ENCODE measurements at places on chromosomes 1 and 21. TPM values are rescaled to one million over a fixed set of nuclear protein-coding genes. Genes with fewer than 3 reads are reported as not detected.
A peak's percentile ranks its signal among the peaks of the same experiment; 100 is the strongest.

Gene FAM72C
- not detected for total RNA-seq

Gene SPATA1
- total RNA-seq: 4.8 TPM

GRCh38 chr21:39934895-39935294 is 67.7 kb downstream of the PCP4 start:
- no peak for DNase-seq

GRCh38 chr1:233620065-233620464 is 6.2 kb downstream of the KCNK1 start:
- DNase-seq: no peak

GRCh38 chr1:1752190-1752589 is 26.1 kb downstream of the NADK start:
- DNase-seq: no peak

DNA sequence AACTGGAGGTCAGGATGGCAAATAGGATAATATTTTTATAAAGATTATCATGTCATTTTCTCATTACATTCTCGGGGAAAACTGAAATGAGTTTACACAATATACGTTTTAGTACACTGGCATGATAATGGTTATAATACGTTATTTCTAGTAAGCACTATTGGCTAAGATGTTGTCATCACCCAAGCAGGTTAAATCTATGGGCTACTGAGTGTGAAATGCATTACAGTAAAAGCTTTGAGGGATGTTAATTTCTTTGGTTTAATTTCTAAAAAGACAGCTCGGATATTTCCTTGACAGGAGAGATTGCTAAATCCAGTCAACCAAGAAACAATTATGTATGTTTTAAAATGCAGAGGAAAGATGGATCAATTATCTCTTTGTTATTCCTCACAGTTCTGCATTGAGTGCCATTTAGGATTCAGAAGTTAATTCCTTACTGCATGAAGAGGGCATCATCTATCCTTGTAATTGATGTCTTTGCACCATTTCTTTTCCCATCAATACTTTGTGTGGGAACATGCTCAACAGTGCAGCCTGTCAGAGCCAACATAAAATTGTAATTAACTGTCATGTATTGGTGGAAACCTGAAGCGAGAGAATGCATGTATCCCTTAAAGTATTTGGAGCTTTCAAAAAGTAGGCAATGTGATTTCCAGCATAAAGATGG is 222.4 kb upstream of the ZP4 start:
- no peak for DNase-seq

Gene PSMA5
- 39.9 TPM for total RNA-seq

DNA sequence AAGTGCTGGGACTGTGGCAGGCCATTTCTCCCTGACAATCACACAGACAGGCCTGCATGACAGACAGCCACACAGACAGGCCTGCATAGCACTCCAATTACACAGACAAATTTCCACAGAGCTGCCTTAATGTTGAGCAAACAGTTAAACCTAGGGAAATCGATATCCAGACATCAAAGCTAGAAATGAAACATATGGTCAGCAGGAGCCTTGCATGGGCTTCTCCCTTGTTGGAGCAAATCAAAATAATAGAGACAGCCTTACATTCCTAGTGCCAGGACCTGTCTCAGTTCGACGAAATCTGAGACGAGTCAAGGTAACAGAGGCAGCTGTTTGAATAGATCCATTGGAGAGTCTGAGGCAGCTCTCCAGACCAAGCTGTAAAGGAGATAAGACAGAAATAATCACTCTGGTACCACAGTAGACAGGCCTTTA is 42.4 kb downstream of the OLFML3 start:
- DNase-seq: no peak

GRCh38 chr1:106798991-106799390 is 257.5 kb upstream of the PRMT6 start:
- DNase-seq: no peak

DNA sequence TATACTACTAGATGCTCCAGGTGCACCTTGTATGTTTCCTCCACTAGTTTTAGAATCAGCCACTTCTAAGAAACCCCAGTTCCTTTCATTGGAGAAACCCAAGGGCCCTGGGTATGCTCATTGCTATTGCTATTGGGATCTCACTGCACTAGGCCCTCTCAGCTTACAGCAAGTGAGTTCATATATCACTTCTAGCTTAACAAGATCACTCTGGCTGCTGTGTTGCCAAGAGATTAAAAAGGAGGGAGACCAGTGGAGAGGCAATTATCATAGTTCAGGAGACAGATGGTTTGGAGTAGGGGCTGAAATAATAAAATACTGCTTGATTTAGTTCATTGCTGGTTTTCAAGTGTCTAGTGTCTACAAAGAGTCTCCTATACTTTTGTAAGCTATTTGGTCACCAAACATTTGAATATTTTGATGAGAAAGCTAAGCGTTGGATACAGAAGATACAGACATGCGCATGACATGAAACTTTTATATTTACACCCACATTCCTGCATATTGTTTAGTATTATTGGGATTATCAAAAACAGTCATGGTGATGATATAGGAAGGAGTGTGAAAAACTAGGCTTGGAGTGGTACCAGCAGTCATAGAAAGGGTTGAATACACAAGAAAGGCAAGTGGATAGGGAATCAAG is 671.9 kb downstream of the ADGRL2 start:
- no peak for DNase-seq

- DNase-seq: no peak
These were observed 34.0 kb downstream of the C2CD2 start for GRCh38 chr21:41919666-41920398.

- DNase-seq: no peak
These were observed 591.7 kb downstream of the PLPP3 start for GRCh38 chr1:55987491-55988249.

DNA sequence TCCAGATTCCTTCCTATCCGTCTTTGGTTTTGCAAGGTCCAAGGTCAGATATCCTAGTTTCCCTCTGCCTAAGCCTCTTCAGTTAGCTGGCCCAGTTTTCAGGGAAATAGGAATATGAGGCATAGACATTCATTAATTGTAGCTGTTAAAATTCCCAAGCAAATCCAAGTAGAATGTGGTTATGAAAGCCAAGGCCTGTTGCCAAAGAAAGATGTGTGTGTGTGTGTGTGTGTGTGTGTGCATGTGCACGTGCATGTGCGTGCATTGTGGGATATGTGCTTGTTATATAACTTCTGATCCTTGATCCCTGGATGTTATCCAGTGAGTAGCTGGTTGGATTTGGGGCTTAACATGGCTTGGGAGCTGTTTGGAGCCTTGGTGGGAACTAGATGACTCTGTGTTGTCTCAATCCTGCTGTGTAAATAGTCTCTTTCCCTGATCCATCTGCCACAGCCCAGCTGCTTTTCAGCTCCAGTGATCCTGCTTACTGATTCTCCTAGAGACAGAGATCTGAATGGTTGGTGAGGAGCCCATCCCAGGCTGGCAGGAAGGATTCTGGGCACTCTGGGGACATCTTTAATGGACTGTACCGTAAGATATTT is 70.6 kb upstream of the GCLM start:
- DNase-seq: no peak

- no peak for DNase-seq
These were observed 44.9 kb downstream of the GFI1 start for GRCh38 chr1:92441697-92442342.

Gene VWA5B1
- total RNA-seq: 0.27 TPM

DNA sequence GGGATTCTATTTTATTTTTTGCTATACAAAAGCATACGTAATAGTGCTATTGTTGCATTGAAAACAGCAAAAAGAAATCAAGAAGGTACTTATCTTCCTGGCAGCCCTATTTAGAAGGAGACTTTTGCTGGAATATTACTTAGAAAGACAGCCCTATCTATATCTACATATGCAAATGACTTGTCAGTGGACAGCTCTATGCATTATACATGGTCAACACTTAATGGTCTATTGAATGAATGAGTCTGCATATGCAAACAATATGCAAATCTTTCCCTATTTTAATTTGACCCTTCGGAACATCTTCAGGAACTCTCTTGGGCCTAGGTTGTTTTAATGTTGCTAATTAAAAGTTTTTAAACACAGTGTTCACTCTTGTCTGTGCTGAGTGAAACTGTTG is 110.8 kb downstream of the PLXNA2 start:
- no peak for DNase-seq

Gene CLCNKB
- total RNA-seq: 0.70 TPM

GRCh38 chr1:224486801-224487583 is 52.4 kb upstream of the WDR26 start:
- no peak for DNase-seq

Gene MYCL
- total RNA-seq: 1.6 TPM

DNA sequence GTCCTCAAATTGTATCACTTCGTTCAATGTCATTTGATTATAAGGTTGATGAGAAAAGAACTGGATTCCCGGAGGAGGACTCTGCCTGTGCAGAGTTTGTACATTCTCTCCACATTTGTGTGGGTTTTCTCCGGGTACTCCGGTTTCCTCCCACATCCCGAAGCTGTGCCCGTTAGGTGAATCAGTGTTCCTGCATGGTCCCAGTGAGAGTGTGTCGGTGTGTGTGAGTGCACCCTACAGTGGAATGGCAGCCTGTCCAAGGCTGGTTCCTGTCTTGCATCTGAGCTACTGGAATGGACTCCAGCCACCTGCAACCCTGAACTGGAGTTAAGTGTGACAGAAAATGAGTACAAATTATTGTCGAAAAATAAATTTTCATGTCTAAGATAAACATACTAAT is 92.2 kb upstream of the KCTD3 start:
- no peak for DNase-seq

Gene RIIAD1
- total RNA-seq: 7.6 TPM

DNA sequence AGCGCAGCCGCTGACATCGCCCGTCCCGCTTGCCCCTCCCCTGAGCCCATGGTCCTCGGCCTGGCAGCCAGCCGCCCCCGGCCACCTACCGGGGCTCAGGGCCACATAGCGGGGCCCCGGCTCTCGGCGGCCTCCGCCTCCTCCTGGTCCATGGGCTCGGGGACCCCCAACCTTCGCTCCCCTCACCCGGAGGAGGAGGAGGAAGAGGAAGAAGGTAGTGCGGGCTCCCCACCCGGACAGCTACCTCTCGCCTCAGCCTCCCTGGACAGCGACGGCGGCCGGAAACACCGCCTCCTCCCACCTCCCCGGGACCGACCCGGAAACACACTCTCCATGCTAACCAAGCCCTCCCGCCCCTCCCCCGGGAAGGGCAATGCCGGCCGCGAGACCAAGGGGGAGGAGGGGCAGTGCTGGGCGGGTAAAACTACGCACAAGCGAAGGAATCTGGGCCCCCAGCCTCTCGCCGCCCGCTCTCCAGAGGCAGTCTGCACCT is at the start of gene KIAA0319L:
KIAA0319L (minus strand) TSS at position 286 of the 493 bp plus-strand sequence. CDS start 2,912 bp downstream, outside the sequence.
- peak; percentile 92 for DNase-seq

Gene SLAMF9
- total RNA-seq: not detected

- peak; percentile 5 for DNase-seq
These were observed 34.4 kb upstream of the TENT5C start for GRCh38 chr1:117571496-117571895.

Gene DCST1
- total RNA-seq: not detected

Data from dorsolateral prefrontal cortex (tissue), 122 donors.